Activated T-cell treated with anti-CD3 and anti-CD28 coated beads, Interleukin-2, amount 50 U/mL, for 24 hours (primary cell): ENCODE measurements at places on chromosomes 1 and 21.
A peak's percentile ranks its signal among the peaks of the same experiment; 100 is the strongest.

DNA sequence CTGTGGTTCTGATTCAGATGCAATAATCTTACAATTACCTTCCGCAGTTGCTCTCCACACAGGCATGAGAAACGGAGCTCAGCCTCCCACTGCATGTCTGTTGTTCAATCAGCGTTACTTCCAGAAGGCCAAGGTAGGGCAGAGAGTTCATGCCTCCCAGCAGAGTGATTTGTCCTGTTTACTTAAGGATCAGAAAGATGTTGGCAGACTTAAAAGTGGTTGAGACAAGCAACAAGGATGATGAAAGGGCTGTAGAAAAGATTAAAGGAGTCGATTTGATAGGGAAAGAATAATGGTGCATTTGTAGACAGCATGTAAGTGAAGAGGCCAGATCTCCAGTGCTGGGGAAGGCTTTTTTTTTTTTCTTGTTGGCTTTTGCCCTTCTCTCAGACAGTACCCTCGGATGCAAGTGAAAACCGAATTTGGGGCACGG is 26.6 kb downstream of the ARMH1 start:
- DNase-seq, result no peak

GRCh38 chr1:239891621-239892358 is 199.9 kb upstream of the FMN2 start:
- no peak for DNase-seq

GRCh38 chr1:46036894-46037839 is 95.3 kb downstream of the PIK3R3 start:
- peak; percentile 91 for DNase-seq

- no peak for DNase-seq
Measured at GRCh38 chr1:99218999-99219398, 45.3 kb upstream of the PLPPR4 start.

- DNase-seq, result no peak
Measured at GRCh38 chr1:17561247-17561548, 21.7 kb downstream of the ARHGEF10L start.

DNA sequence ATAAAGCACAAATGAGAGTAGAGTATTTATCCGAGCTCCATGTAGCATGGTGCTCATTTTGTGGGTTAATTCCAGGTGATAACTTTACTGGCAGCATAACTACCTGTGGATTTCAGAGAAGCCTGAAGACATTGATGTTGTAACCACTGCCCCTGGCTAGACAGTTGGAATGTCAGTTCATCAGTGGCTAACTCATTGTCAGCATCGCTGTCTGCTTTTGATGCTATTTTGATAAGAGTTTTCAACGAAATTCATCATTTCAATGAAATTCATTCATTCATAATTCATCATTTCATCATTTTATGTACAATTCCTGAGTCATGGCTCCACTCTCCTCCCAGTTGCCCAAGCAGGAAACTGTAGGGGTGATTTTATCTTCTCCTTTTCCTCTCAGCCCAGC is 34.4 kb downstream of the HSD3B1 start:
- no peak for DNase-seq

GRCh38 chr1:9654834-9655723 is 3.5 kb downstream of the PIK3CD start:
- DNase-seq, result peak; percentile 68

GRCh38 chr1:169906938-169907337 is 13.2 kb upstream of the SCYL3 start:
- DNase-seq, result no peak

DNA sequence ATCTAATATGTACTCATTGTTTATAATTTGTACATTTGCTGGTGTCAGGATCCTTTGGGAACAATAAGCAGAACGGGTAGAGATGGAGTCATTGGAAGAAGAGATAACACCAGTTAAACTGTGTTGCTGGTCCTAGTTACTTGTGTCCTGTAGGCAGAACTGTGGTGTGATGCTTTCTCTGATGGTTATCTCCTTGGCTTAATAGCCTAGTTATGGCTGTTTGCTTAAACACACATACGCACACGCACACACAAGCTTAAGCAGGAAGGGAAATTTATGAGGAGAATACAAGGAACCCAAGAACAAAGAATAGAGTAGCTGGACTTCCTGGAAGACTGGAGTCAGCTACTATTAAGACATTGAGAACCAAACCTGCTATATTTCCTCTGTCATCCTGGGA is 5.7 kb upstream of the PKN2 start:
- DNase-seq, result no peak

GRCh38 chr1:43902058-43902831 is 31.4 kb upstream of the ARTN start:
- DNase-seq, result no peak

DNA sequence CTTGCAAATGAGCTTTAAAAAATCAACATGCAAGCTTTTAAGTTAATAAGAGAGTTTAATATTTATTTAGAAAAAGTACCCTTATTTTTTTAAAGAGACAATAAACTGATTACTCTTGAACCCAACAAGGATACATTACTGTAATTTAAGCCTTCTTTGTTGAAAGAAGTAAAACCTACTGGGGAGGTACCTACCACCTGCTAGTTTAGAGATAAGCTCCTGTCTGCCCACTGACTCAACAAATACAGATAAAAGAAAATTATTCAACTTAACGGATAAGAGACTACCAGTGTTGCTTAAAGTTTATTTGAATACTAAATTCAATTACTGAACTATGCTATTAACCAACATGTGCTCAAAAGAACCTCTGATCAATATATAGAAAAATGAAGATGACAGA is 23.1 kb downstream of the USP24 start:
- no peak for DNase-seq

- peak; percentile 35 for DNase-seq
Measured at GRCh38 chr1:227888404-227889046, 59.2 kb downstream of the WNT9A start.

DNA sequence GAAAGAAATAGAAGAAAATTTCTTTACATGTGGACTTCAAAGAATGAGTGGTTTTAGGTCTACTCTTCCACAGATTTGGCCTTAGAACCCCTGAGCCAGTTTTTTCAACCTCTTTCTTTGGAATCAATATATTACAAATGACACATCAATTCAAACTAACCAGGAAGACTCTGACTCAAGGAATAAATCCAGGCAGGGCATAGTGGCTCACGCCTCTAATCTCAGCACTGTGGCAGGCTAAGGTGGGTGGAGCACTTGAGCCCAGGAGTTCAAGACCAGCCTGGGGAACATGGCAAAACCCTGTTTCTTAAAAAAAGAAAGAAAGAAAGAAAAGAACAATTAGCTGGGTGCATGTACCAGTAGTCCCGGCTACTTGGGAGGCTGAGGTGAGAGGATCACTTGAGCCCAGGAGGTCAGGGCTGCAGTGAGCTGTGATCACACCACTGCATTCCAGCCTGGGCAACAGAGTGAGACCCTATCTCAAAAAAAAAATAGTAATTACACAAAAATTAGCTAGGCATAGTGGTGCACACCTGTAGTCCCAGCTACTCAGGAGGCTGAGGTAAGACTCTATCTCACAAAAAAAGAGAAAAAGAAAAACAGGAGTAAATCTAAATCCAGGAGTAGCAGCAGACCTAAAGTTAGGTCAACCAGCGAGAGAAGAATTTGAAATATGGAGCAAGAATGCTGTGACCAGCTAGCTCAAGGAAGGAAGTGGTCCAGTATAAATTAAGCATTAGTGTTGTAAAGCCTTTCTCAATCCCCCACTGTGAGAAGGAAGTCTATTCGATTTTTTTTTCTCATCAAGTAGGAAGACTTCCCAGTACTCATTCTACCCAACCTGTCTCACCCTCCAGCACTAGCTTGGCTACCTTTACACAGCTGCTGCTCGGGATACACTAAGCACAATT is 1.9 kb downstream of the SORT1 start:
- no peak for DNase-seq

- no peak for DNase-seq
Measured at GRCh38 chr1:38680801-38681510, 178.6 kb downstream of the RRAGC start.

DNA sequence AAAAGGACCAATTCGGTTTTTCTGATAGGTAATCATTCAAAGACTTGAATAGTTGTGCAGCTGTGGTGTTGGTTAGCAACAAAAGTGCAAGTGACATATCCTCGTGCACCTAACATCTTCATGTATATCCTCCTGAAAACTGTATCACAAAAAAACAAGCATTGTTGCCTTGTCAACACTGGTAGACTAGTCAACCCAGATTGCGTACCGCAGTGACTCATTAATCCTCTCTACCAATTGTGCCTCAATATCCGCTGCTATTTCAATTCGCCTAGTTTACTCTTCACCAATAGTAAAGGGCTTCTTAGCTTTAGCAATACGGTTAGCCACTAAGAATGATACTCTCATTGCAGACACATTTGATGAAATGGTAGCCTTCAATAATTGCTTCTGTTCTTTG is 3.5 kb downstream of the HHAT start:
- no peak for DNase-seq

DNA sequence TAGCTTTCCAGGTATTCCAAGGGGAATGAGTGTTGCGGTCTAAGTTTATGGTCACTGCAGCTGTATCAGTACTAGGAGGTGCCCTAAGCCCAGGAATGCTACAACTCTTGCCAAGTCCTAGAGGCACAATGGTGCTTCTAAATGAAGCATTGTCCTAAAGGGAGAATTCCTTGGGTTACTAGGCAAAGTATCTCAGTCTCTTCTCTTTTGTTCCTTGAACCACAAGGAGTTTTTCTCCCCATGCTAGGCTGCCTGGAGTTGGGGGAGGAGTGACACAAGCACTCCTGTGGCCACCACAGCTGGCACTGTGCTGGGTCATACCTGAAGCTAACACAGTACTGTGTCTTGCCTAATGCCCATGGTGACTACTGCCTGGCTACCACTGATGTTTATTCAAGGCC is 50.7 kb downstream of the KMO start:
- no peak for DNase-seq

GRCh38 chr1:202201266-202201665 is 7.7 kb downstream of the LGR6 start:
- DNase-seq, result no peak

DNA sequence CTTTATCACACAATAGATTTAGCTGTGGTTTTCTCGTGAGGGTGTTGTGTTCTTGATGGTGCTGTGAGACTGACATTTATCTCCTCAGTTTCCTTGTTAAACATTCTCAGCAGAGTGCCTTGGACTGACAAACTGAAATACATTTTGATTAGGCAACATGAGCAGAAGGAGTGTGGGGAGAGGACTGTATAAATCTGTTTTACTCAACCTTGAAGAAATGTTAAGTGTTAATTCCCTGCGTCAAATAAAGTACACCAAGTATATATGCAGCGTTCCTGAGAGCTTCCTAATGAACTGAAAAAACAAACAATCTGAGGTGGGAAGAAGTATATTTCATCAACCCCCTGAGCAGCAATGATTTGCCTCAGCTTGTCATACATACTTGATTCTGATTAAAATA is 540.3 kb upstream of the B3GALT2 start:
- no peak for DNase-seq

GRCh38 chr1:60359431-60359830 is 285.9 kb upstream of the C1orf87 start:
- no peak for DNase-seq
